ENCODE measurements at places on chromosomes 2 and 18.

DNA sequence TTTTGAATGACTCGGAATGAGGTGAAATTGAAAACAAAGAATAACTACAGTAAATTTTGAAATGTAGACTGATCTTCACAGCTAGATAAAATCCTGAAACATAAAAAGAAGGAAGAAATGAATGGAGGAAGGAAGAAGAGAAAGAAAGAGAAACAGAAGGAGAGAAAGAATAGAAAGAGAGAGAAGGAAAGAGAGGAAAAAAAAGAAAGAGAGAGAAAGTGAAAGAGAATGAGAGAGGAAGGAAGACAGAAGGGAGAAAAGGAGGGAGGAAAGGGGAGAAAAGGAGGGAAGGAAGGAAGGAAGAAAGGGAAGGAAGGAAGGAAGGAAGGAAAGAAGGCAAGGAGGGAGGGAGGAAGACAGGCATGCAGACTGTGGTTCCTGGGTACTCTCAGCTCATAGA, 982.6 kb downstream of the BCL11A start:
- DNase-seq = no peak

DNA sequence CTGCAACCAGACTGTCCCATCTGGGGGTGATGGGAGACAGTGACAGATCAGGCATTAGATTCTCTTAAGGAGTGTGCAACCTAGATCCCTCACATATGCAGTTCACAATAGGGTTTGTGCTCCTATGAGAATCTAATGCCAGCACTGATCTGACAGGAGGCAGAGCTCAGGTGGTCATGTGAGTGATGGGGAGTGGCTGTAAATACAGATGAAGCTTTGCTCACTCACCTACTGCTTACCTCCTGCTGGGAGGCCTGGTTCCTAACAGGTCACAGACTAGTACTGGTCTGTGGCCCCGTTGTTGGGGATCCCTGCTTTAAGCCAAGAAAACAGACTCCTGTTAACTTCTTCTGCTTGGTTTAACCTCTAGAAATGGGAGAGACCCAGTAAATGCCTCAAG, 3.2 kb downstream of the CYP27A1 start:
- DNase-seq = no peak

- no peak for DNase-seq
These were observed 7.5 kb downstream of the COPS8 start for GRCh38 chr2:237092920-237093781.

DNA sequence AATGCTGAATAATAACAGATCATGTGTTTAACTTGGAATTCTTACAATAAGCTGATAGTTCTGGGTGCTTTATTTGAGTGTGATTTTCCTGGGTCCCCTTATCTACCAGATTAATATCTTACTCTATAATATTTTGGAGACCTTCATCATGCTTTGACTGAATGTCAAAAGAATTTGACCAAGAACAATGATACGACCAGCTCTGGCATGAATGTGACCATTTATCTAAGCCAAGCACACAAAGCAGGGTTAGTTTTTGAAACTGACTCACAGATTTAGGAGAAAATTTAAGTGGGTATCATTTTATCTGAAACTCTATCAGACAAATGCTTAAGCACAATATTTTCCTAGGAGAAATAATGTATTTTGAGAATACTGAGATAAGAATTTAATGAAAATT, 677.0 kb downstream of the NYAP2 start:
- no peak for DNase-seq

GRCh38 chr2:54957321-54957999, 92.8 kb downstream of the RTN4 start:
- DNase-seq = peak; percentile 53

GRCh38 chr2:28201671-28202180, 190.9 kb upstream of the FOSL2 start:
- no peak for DNase-seq

- DNase-seq = no peak
These were observed 77.3 kb downstream of the TTC21B start for GRCh38 chr2:165876269-165876668.

DNA sequence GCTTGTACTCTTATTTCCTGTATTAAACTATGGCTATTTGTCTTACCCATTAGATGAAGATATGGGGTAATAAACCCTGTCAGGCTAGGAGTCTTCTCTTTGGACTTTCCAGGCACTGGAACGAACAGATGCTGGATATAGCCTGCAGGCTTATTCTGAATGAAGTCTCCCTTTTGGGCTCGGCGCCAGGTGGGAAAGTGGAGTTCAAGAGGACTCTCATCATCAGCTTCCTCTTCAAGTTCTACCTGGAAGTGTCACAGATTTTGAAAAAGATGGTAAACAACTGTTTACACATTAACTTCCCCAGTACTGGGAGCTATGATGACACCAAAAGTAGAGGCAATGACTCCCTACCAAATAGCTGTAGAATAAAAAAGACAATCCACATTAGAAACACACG, 27.9 kb downstream of the AOX1 start:
- DNase-seq = no peak

DNA sequence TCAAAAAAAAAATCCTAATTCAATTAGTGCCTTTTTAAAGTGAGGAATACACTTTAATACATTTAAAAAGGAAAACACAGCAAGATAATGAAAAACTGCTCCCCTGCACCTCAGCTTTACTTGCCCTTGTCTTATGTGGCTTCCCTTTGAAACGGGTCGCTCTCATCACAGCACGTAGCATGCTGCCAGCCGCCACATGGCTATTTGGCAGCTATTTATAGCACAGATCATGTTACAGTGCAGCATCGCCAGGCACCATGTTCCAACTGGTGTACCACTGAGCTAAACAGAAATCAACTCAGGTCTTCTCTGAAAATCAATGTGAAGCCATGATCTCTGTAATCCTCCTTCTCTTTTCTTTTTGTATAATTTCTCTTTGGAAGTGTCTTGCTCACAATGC, 65.1 kb downstream of the TMEM182 start:
- peak; percentile 43 for DNase-seq

DNA sequence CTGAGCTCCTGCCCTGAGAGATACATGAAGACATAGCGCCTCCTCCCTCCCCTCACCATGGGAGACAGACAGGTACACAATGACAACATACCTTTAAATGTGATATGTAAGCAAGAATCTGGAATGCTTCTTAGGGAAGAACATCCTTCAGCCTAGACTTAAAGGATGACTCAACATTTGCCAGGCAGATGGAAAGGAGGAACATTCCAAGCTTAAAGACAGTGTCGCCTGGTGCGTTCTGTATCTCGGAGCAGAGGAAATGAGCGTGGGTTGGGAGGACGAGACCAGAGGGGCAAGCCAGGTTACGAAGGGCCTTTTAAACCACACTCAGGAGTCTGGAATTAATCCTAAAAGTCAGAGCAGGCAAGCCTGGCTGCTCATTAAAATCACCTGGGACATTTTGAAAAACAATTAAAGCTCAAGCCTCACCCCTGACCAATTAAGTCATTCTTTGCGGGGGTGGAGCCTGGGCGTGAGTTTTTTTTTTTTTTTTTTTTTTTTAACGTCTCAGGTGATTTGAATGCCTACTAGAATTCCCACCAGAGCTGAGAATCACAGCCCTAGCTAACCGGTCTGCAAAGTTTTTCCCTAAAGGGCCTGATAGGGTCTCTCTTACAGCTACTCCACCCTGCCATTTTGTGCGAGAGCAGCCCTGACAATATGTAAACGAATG, 131.2 kb upstream of the SEC11C start:
- peak; percentile 46 for DNase-seq

DNA sequence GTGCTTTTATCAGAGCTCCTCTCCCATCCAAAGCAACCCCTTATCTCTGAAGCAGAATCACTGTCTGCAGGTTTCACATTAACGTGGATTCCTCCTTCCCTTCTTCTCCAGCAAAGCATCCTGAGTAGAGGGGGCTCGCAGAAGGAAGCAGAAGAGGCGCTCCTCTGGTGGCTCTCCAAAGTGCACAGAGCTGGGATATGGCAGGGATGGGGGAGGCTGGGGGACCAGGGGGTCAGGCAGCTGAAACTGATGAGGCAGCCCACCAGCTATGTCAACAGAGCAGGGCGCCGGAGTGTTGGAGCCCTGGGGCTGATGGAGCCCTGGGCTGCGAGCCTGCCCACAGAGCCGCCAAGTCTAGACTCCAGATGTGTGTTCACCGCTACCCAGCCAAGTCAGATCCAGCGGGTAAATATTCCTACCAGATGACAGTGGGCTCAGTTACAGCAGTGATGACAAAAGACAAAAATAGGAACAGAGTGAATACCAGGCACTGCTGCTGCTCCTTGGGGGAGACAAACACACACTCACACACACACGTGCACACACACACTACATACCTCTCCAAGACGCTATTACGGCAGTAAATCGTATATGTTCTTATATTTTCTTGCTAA, 678.3 kb upstream of the ID2 start:
- DNase-seq = no peak

DNA sequence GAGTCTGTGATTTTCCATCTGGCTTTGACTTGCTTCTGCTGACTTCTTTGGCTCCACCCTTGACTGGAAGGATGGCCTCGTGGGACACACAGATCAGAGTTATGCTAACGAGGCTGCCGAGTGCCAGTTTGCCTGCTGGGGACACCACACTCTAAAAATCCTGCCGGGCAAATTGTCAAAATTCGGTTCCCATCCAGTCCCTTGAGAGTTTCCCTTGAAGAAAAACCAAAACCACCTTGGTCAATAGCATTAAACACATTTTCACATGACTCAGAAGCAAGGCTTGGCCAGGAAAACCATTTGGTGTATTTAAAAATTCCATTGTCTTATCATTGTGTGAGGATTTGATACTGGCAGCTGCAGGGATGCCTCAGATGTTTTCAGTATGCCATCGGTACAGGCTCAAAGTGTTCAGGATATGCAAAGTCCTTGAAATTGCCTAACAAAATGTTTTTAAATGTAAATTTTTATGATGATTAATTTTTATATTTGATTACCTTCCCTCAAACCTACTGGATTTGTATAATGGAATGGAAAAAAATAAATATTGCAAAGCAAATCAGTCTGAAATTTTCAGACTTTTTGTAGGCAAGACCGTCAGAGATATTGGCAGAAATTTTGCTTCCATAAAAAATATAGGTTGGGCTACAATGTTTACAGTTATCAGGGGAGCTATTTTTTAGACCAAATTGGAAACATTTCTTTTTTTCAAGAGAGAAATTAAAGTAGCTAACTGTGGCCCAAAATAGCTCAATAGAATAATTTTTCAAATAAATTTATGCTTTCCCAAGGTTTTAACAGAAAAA, 41.6 kb downstream of the KCNE4 start:
- no peak for DNase-seq

DNA sequence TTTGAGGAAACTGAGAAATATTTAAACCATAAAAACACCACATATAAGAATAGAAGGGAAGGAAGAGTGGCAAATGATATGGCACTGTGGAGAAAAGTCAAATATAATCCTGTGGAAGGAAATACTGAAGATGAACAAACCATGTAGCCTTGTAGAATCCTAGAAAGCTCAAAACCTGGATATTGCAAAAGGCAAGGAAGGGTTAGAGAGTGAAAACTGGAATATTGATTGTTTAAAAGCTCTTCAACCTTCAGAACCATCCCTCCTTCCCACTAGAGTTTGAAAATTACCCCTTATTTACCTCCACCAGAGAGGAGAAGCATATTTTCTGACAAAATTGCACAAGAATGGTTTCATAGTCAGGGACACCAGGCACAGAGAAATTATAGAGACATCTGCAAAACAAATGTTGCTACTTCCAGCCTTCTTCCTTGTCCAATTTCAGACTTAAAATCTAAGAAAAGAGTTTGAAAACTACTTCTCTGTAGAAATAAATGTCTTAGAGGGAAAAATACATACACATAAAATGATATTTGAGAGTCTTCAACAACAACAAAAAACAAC, 48.0 kb downstream of the ANTXR1 start:
- no peak for DNase-seq

DNA sequence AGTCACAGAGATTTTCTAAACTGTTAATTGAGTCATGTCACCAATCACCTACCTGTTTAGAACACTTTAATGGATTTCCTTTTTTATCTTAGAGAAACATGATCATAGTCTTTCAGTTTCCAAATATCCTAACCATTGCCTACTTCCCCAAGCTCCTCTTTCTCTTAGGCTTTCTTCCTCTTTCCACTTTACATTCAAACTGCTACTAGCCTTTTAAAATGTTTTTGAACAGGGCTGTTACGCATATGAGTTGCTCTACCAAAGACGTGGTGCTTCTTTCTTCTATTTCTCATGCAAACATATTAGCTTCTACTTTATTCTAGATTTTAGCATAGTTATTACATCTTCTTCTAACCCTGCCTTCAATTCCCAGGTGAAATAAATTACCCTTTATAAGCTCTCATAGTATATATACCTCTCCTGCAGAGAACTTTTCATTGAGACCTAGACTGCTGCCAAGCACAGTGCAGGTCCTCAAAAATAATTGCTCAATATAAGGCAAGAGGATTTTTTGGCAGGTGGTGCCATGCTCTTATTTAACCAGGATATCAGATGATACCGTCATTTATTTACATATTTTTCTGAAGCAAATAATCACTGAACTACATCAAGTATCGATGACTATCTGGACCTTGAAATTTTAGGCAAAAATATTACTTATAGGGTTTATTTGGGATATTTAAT, 937.1 kb downstream of the TSN start:
- DNase-seq = no peak

GRCh38 chr2:223010641-223011040, 41.3 kb upstream of the KCNE4 start:
- DNase-seq = no peak

DNA sequence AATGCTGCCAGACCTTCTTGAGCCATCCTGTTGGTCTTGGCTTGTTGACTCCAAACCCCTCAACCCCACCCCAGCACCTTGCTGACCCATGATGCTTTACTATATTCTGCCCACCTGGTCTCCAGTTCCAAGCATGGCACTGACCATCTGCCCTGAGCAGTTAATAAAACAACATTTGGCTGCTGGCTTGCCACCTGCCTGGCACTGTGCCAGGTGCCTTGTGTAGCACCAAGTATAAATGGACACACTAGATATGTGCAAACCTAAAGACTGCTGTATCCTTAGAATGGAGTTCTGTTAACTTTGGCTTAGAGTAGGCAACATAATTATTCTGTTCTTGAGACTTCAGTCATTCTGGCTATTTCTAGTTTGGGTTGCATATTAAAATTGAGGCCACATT, 91.4 kb downstream of the ACSL3 start:
- DNase-seq = no peak

DNA sequence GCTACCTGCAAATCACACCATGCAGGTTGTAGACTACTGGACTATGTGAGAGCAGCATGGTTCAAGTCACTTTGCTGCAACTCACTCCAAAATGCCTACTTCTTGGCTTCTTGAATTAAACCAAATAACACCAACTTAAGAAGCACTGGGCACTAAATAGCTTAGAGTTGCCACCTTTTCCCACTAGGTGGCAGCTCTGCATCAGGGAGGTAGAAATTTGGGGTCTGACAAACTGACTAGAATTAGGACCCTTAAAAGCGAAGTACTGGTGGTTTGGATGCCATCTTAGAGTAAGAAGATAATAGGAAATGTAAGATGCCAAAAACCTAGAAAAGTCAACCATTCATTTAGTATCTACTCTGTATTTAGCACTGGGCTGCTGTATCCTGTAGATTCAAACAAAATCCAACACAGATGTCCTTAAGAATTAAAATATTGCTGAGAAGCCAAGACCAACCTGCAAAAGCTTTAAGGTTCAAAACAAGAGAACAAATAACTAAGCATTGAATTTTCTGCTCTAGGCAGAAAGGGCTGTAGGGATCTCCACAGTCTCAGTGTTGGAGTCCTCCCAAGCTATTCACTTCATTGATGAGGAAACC, 65.5 kb downstream of the CCBE1 start:
- DNase-seq = peak; percentile 65

- DNase-seq = no peak
These were observed 26.8 kb upstream of the BIN1 start for GRCh38 chr2:127133793-127134192.

- no peak for DNase-seq
These were observed 67.0 kb downstream of the FEZ2 start for GRCh38 chr2:36530983-36531354.

Measured in iPS-NIHi11 (cell line).